ENCODE measurements at places on chromosomes 4 and X. TPM values are rescaled to one million over a fixed set of nuclear protein-coding genes. Genes with fewer than 3 reads are reported as not detected.

Gene DCX
- not detected for total RNA-seq

- no peak for DNase-seq
These were observed 100.0 kb downstream of the ATP11C start for GRCh38 chrX:139832718-139833309.

- no peak for DNase-seq
These were observed 236.0 kb downstream of the AFAP1 start for GRCh38 chr4:7703688-7704087.

Gene CTPS2
- total RNA-seq = 4.4 TPM

Gene EFHC2
- total RNA-seq = 5.4 TPM

- DNase-seq = no peak
These were observed 142.4 kb downstream of the KLHL8 start for GRCh38 chr4:87077914-87078585.

- DNase-seq = no peak
These were observed 214.9 kb upstream of the MAD2L1 start for GRCh38 chr4:120281581-120281980.

DNA sequence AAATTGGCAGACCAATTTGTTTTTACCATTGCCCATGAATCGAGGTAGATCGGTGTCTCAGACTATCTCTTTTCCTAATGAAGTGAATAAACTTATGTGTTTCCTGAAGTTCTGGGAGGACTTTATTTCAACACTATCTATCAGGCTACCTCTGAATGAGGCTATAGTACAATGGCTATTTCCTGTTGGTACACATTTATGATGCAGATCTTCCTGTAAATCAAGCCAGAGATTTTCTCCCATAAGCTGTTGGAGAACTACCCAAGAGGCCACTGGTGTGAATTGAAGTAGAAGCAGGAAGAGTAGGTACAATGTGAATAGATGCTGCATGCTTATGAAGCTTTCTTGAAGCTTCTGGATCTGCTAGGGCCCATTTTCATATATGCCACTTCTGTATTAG lies 16.0 kb downstream of the TXK start:
- no peak for DNase-seq

DNA sequence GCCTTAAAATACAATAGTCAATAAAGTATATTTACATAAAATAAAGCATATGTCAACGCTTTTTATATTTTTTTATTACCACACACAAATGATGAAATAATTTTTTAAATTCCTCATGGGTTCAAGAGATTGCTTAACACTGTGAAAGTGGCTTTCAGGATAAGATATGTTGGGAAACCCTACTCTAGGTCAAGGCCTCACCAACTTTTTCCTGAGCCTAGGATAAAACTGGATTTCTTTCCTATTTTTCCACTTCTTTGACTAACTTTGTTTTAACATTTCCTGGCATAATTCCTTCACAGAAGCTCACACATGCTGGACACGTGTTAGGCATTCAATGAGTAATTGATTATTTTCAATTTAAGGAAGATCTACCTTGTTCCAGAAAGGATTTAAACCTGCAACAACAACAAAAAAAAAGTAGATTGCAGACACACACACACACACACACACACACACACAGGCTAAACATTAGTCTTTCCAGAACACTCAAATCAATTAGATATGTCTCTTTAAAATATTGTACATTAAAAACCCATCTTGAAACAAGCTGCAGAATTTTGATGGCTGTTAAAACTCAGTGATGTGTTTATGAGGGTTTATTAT lies 9.1 kb downstream of the KLB start:
- DNase-seq = no peak

Gene UGT2B17
- total RNA-seq = not detected

DNA sequence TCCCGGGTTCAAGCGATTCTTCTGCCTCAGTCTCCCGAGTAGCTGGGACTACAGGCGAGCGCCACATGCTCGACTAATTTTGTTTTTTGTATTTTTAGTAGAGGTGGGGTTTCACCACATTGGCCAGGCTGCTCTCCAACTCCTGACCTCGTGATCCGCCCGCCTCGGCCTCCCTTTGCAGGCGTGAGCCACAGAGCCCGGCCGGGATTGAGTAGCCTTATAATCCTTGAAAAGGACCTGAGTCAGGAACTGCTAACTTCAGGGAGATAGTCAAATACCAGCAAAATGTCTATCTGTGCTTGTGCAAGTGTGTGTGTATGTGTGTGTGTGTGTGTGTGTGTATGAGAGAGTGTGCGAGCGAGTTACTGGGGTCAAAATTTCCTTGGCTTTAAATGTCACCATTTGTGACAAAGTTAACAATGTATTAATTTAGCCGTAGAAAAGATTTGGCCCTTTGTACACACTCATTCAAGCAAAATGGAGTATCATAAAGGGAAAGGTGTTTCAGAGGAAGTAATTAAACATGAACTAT lies 1.8 kb upstream of the KDM6A start:
- no peak for DNase-seq

Gene ZCCHC18
- total RNA-seq = 0.43 TPM

GRCh38 chrX:83509254-83509801 lies 1.2 kb downstream of the POU3F4 start:
- DNase-seq = no peak

Gene FSTL5
- not detected for total RNA-seq

DNA sequence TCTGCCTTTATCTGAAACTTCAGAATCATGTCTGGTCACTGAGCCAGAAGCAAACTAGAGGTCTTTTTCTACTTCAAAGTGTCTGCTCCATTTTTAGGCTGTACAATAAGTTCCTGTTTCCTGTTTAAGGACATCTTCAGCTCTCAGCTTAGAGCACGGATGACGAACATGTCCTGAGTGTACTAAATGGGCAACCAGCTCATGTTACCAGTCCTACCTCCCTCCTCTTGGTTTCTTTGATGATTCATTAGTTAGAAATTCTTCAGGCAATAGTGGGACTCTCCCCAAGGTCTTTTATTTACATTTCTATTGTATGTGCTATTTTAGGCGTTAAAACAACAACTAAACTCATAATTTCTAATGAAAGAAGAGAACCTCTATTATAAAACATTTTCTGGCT lies 58.0 kb downstream of the ENPEP start:
- DNase-seq = no peak

Gene H2BW2
- not detected for total RNA-seq

DNA sequence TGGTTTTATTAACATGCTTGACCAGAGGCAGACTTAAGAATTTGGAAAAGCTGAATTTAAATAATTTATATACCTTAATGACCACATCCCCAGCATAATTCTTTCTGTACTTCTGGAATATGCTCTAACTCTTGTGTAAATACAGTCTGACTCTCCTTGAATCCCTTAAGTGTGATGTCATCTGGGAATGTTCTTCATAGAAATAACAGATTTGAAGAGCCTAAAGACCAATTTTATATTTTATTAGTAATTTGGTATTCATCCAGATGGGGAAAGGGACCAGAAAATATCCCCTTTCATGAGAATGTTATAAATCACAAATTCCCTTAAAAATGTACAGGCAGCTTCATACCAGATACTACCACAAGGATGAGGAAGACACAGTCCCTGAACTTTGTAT lies 58.3 kb downstream of the KCNIP4 start:
- no peak for DNase-seq

- DNase-seq = no peak
These were observed 25.1 kb downstream of the EPHA5 start for GRCh38 chr4:65645185-65645584.

Gene FMR1NB
- not detected for total RNA-seq

DNA sequence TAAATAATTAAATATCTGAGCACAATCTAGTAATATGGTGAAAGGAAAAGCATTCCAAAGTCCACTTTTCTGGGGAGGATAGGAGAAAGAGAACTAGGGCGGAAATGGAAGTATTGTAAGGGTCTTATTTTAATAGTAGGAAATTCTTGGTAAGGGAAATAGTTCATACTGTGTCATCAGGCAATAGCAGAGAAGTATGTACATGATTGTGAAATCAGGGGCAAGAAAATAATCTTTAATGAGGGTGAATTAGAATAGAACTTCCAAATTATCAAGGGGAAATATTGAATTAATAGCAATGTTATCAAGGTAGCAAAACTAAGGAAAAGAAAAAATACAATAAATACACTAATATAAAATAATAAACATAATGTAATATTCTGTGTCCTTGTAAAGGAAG lies 14.8 kb downstream of the GIMD1 start:
- no peak for DNase-seq

DNA sequence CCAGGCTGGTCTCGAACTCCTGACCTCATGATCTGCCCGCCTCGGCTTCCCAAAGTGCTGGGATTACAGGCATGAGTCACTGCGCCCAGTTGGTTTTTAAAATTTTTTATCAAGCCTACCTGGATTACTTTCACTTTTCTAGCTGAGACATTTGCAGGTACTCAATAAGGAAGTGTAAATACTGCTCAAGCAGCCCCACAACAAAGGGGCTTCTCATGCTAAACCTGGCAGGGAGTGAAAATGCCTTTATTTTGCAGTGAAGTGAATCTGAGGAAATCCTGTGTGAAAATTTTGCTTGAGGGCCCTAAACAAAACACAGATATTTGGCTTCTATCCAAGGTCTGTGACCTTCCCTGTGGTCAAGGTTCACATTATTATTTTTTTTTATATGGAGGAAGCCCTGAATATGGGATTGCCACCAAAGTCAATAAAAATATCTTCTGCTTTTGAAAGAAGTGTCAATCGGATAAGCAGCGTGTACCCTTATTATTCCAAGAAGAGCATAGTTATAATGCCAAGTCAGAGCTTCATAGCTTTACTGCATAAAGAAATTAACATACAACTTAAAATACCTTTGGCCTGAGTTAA lies 481.0 kb downstream of the SH2D1A start:
- no peak for DNase-seq

DNA sequence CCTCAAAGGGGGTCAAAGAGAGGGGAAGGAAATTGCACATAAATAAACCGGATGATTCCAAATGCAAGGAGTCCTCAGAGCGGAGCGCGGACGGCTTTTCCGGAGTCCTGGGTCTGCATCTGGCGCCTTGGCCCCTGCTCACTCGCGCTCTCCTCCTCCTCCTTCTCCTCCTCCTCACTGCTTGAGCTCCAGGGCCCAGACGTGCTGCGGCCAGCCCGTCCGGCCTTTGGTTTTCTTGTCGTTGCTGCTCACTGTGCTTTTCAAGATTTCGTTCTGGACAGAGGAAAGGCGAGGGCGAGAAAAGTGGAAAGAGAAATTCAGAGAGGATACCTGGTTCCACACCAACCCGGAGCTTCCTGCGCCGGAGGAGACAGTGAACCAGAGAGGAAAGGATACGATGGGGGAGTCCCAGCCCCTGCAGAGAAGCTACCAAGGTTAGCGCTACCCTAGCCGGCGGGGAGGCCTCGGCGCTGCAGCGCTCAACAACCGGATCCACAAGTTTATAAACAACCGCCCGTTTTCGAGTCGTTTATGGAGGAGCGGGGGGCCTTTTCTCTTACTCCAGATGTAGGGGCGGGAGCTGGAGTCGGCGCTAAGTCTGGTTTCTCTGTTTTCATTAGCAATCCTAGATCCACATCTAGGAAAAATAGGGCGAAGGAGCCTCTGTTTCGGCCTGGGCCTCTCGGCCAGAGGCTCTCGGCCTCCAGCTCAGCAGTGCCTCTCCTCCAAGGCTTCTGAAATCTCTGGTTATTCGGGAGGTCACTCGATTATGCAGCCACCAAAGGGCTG lies 2.7 kb downstream of the HAND2 start:
- no peak for DNase-seq

- no peak for DNase-seq
These were observed 10.6 kb upstream of the TADA2B start for GRCh38 chr4:7032596-7032995.

DNA sequence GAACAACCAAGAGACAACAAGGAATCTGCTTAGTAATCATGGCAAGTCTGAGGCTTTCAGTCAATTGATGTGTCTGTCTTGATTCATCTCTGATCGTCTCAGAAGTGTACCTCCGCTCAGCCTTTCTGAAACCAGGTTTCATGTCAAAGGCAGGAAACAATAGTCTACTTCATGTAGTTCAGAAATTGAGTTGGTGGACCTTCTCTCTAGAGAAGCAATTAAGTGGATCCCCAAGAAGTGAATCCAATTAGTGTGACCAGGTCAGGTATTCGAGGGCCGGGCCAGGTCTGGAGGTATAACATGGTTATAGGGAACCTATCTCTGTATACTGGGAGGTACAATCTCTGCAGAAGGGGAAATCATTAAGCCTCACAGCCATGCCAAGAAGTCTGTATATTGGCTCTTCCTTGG lies 32.0 kb downstream of the DAPP1 start:
- DNase-seq = no peak

DNA sequence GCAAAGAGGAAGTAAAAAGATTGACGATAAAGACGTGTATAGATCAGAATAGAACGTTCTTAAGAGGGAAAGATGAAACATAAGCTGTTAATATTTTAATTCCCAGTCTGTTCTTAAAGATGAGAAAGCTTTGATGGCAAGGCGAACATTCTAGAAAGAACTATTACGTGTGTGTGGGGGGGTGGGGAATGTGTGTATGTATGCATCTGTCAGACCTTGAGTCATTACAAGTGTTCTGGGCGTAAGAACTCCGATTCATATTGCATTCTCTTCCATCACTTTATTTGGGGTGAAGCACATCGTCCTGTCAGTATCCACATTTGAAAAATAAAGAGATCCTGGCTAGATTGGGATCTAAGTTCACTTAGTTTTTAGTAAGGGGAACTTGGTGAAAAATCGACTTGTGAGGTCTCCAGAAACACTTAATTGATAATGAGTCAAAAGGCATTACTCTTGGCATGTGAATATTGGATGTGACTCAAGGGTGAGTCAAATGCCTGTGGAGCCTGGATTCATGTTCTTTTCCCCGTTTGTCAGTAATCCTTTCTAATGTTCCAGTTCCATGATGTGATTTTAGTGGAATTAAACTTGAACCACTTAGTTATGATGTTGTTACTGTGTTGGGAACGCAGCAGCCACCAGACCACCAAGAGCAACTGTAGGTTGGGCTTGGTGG lies 3.1 kb downstream of the SMS start:
- no peak for DNase-seq

GRCh38 chrX:136209016-136209738 lies 42.0 kb downstream of the MAP7D3 start:
- DNase-seq = no peak

All from right atrium auricular region (tissue), 2 donors.